ENCODE measurements at places on chromosomes 5 and 9.

DNA sequence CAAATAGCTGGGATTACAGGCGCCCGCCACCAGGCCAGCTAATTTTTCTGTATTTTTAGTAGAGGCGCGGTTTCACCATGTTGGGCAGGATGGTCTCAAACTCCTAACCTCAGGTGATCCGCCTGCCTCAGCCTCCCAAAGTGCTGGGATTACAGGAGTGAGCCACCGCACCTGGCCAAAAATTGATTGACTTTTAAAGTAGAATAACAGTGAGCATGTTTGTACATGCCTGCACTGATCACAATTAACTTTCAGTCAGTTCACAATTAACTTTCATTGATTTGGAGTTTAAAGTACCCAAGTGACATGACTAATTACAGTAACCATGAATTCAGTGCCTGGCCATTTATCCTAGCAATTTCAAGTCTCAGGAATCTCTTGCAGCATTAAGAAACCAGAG is 61.3 kb downstream of the ANKH start:
- DNase-seq: no peak

- DNase-seq: no peak
These were observed 86.0 kb downstream of the NREP start for GRCh38 chr5:111670826-111671492.

- peak; percentile 53 for DNase-seq
These were observed 46.2 kb upstream of the DENND4C start for GRCh38 chr9:19184144-19184917.

GRCh38 chr9:92738661-92739081 is 26.0 kb downstream of the BICD2 start:
- DNase-seq: no peak

DNA sequence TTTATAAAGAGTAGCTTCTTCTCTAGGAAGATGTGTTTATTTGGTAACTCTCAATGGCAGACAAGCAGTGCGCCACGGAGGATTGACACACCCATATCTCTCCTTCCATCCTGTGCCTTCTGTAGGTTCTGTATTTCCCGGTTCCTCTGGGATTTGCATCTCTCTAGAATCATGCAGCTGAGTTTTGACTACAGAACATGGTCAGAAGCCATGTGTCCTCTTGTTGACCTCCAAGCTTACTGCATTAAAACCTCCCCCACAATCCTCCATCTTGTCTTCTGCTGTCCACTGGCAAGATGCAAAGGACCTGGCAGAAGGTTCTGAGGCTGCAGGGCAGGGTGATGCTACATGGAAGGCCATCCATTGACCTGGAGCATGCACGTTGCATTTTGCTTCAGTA is 482.0 kb downstream of the DMRT2 start:
- no peak for DNase-seq

DNA sequence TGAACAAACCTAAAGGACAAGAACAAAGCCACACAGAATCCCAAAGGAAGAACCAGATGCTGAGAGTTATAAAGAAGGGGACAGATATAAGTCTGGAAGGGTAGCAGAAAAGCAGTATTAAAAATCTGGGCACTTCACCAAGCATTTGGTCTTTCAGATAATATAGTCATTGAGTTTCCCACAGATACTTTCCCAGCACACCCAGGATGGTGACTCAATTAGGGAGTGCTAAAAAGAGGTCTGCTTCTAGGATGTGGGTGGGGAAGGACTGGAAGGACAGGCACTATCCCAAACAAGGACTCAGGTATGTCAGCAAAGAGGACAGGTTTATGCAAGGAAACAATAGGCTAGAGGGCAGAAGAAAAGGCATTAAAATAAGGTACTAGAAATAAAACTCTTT is 59.3 kb downstream of the DIAPH1 start:
- no peak for DNase-seq

- DNase-seq: no peak
These were observed 6.2 kb upstream of the TMEM171 start for GRCh38 chr5:73114044-73114688.

- DNase-seq: no peak
These were observed 17.0 kb upstream of the SFXN1 start for GRCh38 chr5:175461370-175461769.

DNA sequence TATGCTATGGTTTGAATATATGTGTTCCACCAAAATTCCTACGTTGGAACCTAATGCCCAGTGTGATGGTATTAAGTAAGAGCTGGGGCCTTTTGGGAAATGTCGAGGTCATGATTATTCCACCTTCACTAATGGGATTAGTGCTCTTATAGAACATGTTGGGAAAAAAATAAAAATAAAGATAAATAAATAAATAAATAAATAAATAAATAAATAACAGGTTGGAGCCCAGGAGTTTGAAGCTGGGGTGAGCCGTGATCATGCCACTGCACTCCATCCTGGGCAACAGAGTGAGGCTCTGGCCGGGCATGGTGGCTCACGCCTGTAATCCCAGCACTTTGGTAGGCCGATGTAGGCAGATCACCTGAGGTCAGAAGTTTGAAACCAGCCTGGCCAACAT is 22.5 kb downstream of the BASP1 start:
- DNase-seq: no peak

DNA sequence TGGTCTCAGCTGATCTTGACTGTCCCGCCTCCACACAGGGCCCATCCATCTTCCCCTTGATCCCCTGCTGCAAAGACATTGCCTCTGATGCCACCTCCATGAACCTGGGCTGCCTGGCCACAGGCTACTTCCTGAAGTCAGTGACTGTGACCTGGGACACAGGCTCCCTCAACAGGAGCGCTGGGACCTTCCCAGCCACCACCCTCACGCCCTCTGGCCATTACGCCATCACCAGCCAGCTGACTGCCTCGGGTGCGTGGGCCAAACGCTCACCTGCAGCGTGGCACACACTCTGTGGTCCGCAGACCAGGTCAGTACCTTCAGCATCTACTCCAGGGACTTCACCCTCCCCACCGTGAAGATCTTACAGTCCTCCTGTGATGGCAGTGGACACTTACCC is 71.9 kb downstream of the INSL6 start:
- no peak for DNase-seq

GRCh38 chr5:80866371-80866770 is 93.8 kb upstream of the RASGRF2 start:
- DNase-seq: no peak

- no peak for DNase-seq
These were observed 57.5 kb upstream of the GNAQ start for GRCh38 chr9:78089111-78089510.

DNA sequence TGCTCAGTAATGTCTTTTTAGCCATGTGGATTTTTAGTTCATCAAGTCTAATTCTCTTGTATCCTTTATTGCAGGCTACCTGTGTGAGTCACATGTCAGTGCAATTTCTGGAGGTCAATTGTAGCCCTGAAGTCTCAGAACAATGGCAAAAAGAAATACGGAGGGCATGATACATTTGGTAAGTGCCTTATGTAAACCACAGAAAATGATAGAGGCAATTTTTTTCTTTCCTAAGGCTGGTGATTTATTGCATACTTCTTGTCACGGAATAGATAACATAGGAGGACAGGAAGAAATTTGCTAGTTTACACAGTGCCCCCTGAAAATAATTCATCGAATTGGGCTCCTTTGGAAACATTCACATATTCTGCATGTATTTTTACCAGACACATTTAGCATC is 235.9 kb downstream of the DMRTA1 start:
- DNase-seq: no peak

DNA sequence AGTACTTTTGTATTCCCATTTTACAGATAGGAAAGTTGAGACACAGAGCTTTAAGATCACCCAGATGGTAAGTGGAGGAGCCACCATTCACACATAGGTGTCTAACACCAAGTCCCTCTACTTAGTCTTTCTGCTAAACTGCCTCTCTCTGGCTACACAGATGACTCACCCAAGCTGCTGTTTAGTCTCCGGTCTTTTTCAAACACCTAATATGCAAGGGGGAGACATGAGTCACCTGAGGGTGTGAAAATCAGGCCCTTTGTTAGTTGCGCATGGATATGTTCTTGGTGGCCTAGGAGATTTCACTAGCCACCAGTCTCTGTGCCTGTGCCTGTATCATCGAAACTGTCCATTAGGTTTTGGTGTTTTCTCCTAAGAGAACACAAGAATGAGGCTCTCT is 117.8 kb downstream of the MAST4 start:
- DNase-seq: no peak

DNA sequence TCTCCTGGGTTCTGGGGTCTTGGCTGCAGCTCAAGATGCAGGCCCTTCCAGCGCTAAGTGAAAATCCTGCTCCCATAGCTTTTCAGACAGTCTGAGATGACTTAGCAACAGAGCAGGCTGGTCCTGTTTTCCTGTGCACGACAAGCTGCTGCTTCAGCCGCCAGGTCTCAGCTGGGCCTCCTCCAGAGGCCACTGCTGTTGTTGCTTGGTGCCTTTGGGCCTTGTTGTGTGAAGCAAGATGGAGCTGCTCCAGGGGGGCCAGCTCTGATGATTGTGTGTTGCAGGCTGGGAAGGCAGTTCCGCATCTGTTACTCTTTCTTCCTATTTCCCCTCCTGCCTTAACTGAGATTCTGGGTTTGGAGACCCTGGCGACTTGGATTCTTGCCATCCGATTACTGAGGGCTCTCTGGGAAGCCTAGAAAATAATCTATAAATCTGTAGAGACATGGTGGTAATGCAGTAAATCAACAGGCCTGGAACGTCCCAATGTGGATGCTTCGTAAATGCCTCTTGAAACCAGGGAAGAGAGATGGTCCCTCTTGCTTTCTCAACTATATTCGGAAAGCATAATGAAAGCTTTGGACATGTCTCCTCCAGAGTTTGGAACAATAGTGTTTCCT is 3.2 kb downstream of the MAP1B start:
- no peak for DNase-seq

GRCh38 chr5:7823594-7823993 is 27.3 kb downstream of the CFAP90 start:
- DNase-seq: no peak

DNA sequence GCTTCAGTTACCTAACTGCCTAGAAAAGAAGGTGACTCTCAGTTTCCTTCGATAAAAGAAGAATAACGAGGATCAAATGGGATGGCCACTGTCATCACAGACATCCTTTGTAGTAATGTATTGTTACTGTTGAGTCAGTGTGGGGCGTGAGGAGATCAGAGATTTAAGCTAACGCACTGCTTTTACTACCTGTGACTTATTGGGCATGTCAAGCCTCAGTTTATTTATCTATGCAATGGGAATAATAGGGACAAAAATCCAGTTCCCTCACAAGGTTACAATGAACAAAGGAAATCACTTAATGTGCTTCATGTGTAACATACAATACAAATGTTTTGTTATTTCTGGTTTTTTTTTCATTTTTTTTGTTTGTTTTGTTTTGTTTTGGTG is 255 bp upstream of the TRPM6 start:
- no peak for DNase-seq

- no peak for DNase-seq
These were observed 165.2 kb downstream of the MAPKAP1 start for GRCh38 chr9:125541840-125542243.

DNA sequence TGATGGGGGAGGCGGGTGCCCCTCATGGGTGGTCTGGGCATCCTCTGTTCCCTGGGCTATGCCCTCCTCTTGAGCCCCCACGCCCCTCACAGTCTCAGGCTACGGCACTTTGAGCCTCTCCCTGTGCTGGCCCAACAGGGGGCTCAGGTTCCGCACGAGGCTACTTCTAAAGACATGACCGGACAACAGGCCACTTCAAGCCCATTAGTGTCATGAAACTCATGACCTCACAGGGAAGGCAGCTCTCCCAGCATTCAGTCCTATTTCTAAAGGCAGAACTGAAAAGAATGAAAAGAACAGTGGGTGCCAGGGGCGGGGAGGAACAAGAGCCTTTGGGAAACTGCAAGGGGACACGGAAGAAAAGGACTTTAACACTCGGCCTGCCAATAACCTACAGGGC is 45.0 kb downstream of the COL23A1 start:
- no peak for DNase-seq

DNA sequence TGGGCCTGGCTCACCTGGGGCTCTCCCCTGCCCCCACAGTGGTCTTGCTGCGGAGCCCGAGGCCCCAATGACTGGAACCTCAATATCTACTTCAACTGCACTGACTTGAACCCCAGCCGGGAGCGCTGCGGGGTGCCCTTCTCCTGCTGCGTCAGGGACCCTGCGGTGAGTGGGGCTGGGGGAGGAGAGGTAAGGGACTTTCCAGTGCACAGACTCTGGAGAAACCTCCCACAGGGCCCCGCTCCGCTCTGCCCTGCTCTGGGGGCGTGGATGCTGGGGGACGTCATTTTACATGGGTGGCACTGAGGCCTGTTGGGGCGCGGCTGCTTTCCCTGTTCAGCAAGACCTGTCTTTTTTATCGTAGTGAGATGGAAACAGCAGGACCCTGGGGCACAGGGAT is 7.6 kb downstream of the TSPAN17 start:
- no peak for DNase-seq

GRCh38 chr5:79237740-79238560 is 2.0 kb downstream of the JMY start:
- DNase-seq: no peak

DNA sequence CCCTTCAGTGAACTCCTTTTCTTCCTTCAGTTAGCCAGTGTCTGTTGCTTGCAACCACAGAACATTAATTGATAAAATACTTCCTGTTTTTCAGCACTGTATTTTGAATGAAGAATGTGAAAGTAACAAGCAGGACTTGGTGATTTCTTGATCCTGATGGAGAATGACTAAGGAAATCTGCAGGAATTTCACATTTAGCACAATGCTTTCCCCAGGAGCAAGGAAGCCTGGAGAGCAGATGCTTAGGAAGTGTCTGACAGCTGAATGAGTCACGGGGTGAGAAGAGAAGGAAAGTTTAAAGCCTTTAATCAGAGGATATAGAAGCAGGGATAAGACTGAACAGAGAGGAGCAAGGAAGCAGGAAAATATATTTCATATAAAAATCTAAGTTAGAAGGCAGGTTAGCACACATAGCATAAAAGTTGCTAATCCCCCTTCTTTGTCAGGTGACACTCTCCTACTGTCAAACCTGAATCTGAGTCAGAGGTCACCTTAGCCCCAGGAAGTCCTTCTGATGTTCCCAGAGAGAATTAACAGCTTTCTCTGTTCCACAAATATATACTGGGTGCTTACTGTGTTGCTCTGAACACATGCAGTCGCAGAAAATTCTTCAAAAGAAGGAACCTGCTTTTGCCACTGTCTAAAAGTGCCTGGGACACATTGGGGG is 59.7 kb downstream of the GNA14 start:
- DNase-seq: no peak

GRCh38 chr5:149841851-149842793 is 102.5 kb downstream of the PDE6A start:
- DNase-seq: no peak

GRCh38 chr9:104838958-104839357 is 75.0 kb downstream of the NIPSNAP3B start:
- no peak for DNase-seq

GRCh38 chr5:124920909-124921666 is 174.6 kb upstream of the ZNF608 start:
- no peak for DNase-seq

- no peak for DNase-seq
These were observed 4.2 kb downstream of the PTRH1 start for GRCh38 chr9:127711226-127711701.

GRCh38 chr5:157672976-157673375 is 1.6 kb downstream of the C5orf52 start:
- no peak for DNase-seq

GRCh38 chr9:466747-467146 is 252.1 kb downstream of the DOCK8 start:
- no peak for DNase-seq

- no peak for DNase-seq
These were observed 410.6 kb downstream of the PSAT1 start for GRCh38 chr9:78707481-78707991.
